Activated T-cell treated with anti-CD3 and anti-CD28 coated beads for 1 hour (primary cell): ENCODE measurements at places on chromosomes 11 and 22.

- no peak for DNase-seq
Measured at GRCh38 chr11:27571154-27571810, 64.7 kb upstream of the LIN7C start.

DNA sequence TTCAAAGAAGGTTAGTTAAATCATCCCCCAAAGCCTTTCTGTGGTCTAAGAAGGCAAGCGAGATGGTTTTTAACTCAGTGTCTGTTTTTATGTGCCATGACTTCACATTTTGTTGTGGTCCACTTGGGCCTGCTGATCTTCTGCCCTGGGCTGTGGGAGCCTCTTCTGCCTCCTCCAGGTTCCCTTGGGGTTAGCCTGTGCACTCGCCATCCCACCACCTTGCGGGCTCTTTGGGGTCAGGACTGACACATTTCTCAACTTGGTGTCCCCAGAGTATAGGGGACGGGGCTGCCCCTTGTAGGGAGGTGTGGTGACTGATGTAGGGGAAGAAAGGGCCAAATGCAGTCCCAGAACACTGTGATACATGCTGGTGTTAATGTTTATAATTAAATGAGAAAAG lies 207.0 kb downstream of the TBC1D22A start:
- DNase-seq = no peak

DNA sequence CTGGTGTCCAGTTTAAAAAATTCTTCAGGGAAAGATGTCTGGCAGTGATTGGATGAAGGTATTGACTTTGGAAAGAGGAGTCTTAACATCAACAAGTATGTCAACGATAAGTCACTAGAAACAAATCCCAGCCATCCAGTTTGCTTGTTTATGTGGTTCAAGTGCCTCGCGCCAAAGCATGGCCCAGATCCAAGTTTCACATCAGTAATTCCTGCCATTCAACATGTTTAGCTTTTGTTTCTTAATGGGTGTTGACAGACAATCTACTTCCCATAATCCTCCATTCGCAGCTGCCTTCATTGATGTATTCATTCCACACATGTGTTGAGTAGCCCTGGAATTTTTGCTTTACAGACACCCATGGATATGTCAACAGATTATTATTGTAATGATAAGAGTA lies 77.8 kb downstream of the UBASH3B start:
- no peak for DNase-seq

DNA sequence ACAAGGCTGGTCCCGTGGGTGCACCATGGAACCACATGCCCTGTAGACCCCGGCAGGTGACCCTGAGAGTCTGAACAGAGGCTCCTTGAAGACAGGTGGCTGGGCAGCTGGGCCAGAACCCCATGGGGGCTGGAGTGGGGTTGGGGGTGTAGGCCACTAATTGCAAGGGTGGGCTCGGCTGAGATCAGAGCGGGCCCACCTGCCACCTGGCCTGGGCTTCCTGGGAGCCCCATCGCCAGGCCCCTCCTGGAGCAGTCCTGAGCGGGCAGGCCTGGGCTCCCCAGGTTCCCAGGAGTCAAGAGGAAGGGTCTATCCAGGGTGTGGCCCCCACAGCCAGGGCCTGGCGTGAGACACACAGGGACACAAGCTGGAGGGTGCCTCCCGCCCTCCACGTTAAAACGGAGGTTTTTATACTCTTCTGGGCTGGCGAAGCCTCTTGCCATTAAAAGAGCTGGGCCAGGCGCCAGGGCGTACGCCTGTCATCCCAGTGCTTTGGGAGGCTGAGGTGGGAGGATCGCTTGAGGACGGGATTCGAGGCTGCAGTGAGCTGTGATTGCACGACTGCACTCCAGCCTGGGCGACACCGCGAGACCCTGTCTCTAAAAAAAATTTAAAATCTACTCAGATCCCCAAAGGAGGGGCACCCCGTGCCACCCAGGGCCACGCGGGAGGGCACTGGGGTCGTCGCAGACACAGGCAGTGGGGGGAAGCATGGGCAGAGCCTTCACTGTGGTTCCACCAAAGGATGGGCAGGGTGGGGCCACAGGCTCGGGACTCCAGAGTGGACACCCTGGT lies 4.8 kb upstream of the TRABD start:
- DNase-seq = no peak
